ENCODE measurements at places on chromosomes 3 and 15.

DNA sequence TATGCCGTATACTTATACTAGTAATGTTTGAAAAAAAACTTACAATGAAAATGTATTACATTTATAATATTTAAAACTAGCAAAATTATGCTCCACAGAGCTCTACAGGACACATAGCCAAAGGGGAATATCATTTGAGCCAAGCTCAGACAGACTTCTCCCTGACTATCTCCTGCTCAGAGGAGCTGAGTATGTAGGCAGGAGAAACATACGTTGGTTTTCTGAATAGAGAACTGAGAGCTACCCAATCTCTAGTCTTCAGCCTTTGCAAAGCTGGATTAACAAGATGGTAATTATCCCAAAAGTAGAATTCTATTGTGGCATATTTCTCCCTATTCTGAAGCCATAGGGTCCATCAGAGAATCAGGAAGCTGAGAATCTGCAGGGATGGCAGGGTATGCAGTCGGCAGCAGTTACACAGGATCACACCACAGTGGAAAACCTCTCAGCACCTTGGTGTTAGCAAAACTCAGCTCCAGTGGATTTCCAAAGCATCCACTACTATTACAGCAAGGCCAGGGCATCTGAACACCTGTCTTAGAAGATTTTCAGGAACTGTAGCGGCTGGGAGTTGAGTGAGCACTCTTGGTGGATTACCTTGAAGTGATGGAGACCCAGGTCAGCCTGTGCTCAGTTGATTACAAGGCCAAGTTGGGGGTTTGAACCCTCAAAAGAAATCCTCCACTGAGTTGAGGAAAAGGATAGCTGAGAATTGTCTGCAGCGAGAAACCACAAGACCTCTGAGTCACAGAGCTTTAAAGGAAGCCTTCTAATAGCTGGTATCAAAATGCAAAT lies 30.1 kb downstream of the GPR15 start:
- DNase-seq, result no peak

DNA sequence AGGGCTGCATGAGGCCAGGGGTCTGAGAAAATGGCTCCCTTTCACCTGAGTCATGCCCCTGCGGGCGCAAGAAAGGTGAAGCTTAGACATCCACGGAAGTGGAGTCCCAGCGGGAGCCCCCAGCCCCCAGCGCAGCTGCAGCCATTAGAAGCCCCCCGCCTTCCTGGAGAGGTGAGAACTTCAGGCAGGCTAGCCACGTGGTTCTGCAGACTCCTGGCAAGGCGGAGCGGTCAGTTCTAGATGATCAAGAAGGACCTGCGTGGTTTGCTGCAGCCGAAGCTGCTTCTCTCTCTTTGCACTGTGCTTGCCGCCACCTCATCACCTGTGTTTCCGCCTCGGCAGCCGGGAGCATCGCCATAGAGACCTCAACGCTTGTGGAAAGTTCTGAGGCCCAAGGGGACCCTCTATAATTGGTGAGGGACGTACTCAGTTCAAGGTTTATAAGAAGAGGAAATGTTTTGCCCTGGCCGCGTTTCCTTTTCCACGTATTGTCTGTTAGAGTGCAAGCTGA lies 15.8 kb upstream of the KCNMB3 start:
- DNase-seq, result no peak

- DNase-seq, result no peak
These were observed 52.9 kb downstream of the WDR76 start for GRCh38 chr15:43879386-43880355.

GRCh38 chr15:57355259-57355658 lies 21.0 kb upstream of the CGNL1 start:
- no peak for DNase-seq

DNA sequence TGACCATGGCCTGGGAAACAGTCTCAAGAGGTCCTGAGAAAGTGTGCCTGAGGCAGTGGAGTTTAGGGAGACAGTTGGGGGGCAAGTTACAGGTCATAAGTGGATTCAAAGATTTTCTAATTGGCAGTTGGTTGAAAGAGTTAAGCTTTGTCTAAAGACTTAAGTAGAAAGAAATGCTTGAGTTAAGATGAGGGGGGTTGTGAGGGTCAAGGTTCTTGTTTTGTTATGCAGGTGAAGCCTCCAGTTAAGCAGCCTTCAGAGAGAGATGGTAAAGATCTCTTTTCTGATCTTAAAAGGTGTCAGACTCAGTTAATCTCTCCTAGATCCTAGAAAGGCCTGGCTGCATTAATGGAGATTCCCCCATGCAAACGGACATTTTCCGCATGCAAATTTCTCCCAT lies 356.3 kb upstream of the C2CD4B start:
- no peak for DNase-seq

GRCh38 chr3:183438735-183439134 lies 10.3 kb upstream of the MCF2L2 start:
- DNase-seq, result no peak
